ENCODE measurements at places on chromosomes 1 and 21.

DNA sequence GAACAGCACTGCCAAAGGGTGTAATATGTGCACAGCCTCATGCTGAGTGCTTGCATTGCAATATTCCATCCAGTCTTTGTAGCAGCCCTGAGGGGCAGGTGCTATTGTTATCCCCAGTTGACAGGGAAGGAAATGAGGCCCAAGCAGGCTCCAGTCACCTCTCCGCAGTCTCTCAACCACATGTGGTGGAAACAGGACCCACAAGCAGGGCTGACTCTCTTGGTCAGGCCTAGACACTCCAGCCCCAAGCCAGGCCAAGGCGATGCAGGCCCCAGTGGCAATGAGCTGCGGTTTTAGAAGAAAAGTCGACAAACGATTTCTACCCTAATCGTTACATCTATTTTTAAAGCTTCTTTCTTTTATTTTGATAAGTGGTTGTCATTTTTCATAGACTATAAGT is 52.6 kb upstream of the GADD45A start:
- DNase-seq: no peak

DNA sequence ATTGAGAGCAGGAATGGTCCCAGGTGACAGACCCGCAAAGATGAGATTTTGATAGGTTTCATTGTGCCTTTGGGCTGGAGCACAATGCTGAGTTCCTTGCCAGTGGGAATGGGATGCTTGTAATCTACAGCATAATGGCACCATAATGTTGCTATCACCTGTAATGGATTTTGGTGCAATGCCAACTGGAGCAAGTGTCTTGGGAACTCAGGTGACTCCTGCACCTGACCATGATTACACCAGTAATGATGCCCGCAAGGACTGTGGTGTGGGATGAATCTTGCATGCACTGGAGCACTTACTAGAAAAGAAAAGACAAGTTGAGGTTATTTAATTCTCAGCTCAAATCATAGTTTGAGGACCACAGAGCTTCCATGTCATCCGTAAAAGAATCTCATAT is 96.7 kb downstream of the PTPRU start:
- DNase-seq: no peak

- DNase-seq: no peak
Observed at GRCh38 chr1:112991402-112992120, 35.6 kb upstream of the SLC16A1 start.

GRCh38 chr1:103108376-103109150 is at the start of gene COL11A1:
TSS of gene COL11A1 (minus strand) at chr1:103108522. CDS start at chr1:103108178, 344 bp downstream.
- DNase-seq: no peak

- no peak for DNase-seq
Observed at GRCh38 chr1:24803220-24803619, 58.0 kb downstream of the CLIC4 start.

DNA sequence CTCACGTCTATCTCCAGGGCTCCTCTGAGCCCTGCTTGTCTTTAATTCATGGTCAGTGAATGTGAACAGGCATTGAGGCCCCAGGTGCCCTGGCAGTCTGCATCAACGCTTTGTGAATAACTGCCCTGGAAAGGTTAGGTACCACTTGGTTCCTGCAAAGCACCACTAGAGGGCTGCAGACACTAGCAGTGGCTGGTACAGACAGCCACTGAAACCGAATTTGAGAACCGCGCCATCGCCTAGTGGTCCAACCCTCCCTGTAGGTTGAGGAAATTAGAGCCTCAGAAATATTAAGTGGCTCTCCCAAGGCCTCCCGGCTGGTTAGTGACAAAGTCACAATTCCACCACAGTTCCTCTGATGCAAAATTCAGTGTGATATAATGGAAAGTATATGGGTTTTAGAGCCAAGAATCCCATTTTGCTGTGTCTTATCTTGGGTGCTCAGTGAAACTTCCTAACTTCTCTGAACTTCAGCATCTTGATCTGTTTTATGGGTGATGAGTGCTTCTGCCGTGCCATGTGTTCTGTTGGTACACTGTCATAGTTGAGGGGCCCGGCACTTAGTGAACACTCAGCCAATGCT is 46.2 kb upstream of the BCL9 start:
- peak; percentile 91 for DNase-seq

- no peak for DNase-seq
Observed at GRCh38 chr1:39142401-39143060, 62.0 kb upstream of the MACF1 start.
